Iris pigment epithelial cell (primary cell): ENCODE measurements at places on chromosomes 2 and 18.

DNA sequence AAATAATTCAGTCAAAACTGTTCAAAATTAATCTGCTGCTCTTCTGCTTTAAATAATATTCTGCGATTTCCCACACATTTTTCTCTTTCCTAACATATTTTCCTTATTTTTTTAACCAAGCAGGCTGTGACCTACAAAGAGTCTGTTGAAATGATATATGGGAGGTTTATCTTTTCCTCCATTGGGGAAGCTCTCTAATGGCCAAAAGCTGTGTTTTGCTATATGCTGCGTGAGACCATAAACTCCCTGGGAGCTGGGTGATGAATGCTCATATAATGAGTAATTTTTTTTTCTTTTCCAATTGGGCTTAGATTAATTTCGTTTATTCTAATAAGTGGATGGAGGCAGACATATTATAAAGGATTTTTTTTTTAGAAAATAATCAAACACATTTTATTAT lies 72.2 kb upstream of the MAP2 start:
- DNase-seq = no peak

DNA sequence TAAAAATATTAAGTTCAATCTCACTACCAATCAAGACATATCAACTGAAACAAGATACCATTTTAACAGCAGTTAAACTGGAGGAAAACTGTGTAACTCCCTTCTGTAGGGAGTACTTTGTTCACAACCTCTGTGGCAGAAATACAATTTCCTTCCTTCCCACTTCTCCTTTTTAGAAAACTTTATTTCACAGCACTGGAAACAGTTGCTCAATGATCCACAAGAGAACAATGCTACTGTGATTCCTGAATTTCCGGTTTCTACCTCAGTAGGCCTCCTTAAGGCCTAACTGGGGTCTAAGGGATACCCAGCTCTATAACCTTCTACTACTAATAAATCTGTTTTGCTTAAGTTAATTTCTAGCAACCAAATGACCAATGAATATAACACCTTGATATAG lies 14.1 kb downstream of the TLK1 start:
- no peak for DNase-seq

DNA sequence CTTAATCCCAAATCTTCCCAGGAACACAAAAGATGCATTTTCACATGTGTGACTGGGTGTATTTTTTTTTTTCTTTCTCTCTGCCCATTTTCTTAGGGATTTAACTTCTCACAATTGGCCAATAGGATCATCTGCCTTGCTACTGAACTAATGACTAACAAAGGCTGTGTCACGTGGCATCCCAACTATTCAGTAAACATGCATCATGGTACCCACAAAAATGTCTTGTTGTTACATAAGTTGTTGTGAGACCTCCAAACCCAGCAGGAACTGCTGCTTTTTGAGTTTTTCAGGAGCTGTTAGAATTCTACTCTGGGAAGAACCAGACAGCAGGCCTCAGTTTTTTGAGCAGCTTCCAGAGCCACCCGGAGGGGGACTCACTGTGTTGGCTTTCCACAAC lies 31.9 kb downstream of the GAD1 start:
- DNase-seq = peak; percentile 82

- no peak for DNase-seq
Observed at GRCh38 chr18:52869942-52870907, 530.2 kb downstream of the DCC start.

GRCh38 chr18:42901161-42901560 lies 214.3 kb downstream of the RIT2 start:
- DNase-seq = no peak
